ENCODE measurements at places on chromosomes 16 and 17.

DNA sequence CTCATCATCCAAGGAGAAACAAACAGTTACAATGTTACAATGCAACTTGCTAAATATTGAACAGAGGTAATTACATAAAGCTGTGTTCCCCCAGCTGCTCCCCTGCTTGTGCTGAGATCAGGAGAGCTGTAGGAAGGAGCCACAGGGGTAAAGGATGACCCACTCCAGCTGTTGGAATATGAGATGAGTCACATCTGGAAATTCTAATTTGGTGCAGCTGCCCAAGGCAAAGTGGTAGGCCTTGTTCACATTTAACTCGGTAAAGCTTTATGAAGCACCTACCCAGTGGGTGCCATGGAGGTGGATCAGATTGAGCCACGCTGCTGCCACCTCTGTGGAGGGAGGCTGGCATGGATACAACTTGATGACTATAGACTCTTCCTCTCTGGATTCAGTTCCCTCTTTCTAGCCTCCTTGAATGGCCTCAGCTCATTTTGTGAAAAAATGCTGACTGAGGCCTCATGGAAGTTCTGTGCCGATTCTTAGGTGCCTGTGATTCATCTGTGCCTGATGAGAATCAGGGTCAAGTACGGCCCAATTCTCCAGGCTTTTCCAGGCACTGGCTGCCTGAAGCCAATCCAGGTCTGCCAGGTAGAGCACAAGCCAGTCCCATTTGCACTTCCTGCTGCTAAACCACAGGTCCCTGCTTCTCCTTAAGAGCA lies 7.4 kb downstream of the ZNF689 start:
- DNase-seq = no peak

- DNase-seq = peak; percentile 9
Observed at GRCh38 chr16:31529108-31529936, 1.6 kb downstream of the AHSP start.

GRCh38 chr16:16850274-16850673 lies 471.3 kb downstream of the NPIPA7 start:
- no peak for DNase-seq

GRCh38 chr17:7260651-7261378 lies 1.5 kb downstream of the CLDN7 start:
- peak; percentile 58 for DNase-seq

DNA sequence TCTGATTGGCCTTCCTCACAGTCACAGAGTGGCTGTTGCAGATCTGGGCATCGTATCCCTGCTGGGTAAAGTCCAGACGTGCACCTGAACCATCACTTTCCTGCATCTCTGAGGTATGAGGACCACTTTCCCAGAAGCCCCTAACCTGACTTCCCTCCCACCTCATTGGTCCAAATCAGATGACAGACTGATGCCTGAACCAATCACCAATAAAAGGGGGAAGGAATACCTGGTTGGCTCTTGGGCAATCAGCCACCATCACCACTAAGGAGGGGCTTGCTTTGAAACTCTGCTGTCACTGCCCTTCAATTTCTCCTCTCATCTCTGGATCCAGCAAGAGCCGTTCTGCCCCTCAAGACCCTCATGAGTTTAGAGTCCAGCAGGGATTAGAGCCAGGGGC lies 13.6 kb upstream of the WFDC1 start:
- no peak for DNase-seq

DNA sequence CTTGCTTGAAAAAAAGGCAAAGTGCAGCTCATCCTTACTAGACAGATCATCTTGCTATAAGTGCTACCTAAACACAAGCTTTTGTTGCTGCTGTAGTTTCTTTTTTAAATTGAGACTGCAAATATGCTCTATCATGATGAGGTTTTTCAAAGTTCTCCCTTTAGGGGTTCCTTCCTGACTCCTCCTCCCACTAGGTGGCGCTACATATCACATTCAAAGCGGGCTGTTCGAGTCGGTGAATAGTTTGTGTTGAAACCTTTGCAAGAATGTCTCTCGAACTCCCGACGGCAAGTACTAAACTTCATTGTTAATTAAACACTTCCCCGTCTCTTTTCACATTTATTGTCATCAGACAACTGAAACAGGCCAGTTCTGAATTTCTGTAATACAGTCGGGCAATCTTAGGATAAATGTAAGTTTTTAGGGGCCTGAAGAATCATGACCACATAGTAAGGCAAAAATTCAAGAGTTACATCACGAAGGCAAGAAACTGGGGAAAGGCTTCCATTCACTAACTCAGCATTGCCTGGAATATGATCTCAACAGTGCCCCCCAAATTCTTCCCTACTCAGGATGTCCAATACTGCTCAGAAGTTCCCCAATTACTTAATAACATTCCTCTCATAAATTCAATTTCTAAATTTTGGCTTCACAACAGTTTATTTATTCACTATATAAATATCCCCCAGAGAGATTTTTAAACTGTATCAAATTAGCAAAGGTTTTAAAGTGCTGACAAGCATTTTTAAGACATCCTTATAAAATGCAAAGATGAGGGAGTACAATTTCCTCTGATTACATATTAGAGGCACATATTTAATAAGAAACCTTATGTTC lies 6.7 kb downstream of the HS3ST3A1 start:
- peak; percentile 85 for DNase-seq

DNA sequence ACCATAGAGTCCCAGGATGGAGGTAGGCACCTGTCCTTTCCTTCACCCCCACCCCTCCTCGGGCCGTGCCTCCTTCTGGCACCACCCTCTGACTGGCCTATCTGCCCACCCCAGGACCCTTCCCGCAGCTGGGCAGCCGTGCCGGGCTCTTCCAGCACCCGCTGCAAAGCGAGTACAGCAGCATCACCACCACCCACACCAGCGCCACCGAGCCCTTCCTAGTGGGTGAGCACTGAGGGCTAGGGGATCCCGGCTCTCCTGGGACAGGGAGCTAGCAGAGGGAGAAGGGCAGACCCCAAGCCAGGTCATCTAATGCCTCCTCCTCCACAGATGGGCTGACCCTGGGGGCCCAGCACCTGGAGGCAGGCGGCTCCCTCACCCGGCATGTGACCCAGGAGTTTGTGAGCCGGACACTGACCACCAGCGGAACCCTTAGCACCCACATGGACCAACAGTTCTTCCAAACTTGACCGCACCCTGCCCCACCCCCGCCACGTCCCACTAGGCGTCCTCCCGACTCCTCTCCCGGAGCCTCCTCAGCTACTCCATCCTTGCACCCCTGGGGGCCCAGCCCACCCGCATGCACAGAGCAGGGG lies 7.8 kb downstream of the GALK1 start:
- DNase-seq = no peak
